M059J (cell line): ENCODE measurements at places on chromosomes 1 and 21. TPM values are rescaled to one million over a fixed set of nuclear protein-coding genes. Genes with fewer than 3 reads are reported as not detected.
A peak's percentile ranks its signal among the peaks of the same experiment; 100 is the strongest.

Gene PLEKHA6
- 1.6 and 4.9 TPM in 2 replicates for total RNA-seq

Gene PDE9A
- total RNA-seq = 0.07 TPM in 1 of 2 replicates, not detected in the other

Gene RPS6KA1
- 24.8 and 34.2 TPM in 2 replicates for total RNA-seq

Gene CD48
- 0.05 TPM in 1 of 2 replicates, not detected in the other for total RNA-seq

Gene TRIM45
- total RNA-seq = 1.5 and 4.2 TPM in 2 replicates

- no peak for DNase-seq
These were observed 427.5 kb downstream of the NPHP4 start for GRCh38 chr1:5564578-5565257.

DNA sequence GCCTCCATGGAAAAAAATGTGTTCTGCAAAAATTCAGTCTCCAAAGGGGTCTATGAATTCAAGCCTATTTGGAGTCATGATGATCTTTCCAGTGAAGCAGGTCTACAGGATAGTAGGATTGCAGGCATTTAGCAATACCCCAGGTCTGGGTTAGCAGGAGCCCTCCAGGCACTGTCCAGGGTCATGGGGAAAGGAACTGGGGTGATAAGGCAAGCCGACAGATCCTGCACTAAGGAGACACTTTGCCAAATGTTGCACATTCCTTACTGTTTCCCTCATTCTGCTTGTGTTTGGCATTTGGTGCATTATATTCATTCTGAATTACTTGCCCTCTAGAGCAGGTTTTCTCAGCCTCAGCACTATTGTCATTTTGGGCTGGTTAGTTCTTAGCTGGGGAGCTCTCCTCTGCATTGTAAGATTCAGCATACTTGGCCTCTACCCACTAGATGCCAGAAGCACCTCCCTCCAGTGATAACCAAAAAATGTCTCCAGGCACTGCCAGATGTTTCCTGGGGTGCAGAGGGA is 333.3 kb upstream of the PLXNA2 start:
- DNase-seq = no peak

GRCh38 chr1:97164276-97164639 is 442.7 kb downstream of the PTBP2 start:
- DNase-seq = no peak

- DNase-seq = no peak
These were observed 71.5 kb downstream of the MAP10 start for GRCh38 chr1:232876506-232877364.

DNA sequence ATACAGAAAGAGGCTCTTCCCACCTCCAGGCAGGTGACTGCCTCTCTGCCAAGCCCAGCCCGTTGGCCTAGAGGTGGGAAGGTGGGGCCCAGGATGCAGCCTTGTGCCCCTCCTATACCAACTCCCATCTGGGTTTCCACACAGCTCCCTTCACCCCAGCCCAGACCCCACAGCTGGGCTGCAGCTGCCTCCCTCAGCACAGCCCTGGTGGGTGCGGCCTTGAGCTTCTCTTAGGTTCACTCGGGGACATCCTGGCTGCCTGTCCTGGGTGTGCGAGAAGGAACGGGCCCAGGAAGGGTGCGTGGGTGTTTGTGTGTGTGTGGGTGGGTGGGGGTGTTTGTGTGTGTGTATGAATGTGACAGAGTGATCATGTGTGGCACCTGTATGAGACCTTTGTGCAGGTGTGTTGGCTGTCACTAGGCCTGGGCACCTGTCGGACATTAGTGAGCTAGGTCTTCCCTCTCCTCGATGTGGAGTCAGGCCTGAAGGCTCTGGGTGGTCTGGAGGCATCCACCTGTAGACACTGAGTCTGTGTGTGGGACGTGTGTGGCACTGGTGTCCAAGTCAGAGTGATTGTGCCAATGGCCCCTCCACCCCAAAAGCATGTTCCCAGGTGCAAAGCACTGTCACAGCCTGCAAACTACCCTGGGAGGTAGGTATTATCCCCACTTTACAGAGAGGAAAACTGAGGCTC is 30.7 kb downstream of the FOXO6 start:
- no peak for DNase-seq

DNA sequence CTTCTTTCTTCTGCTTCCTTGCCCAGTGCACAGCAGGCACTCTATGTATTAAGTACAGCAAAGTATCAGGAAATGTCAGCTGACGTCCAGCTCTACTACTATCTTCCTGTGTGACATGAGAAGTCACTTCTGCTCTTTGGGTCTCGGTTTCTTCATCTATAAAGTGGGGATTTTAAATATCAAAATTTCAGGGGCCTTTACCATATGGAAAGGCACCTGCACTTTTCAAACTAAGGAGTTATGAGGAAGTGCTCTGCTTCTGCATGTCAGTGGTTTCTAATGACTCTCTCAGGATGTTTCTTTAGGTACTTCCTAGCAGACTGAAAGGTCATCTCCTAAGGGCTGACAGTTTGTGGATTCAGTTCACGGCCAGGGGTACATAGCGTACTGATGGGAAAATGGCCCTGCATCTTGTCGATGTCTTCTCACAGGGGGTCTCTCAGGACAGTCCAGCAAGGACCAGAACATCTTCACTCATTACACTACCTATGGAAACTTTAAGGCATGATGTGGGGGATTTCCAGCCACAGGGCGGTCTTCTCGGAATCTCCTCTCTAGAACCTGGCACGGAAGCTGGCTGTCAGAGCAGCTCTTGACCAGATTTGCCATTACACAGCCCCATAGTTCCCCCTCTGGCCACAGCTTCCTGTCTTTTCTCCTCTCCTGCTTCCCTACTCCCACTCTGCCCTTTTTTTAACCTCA is 42.0 kb upstream of the MTF1 start:
- DNase-seq = no peak

- DNase-seq = peak; percentile 48
These were observed 98.4 kb downstream of the DIRAS3 start for GRCh38 chr1:67952071-67952470.

- no peak for DNase-seq
These were observed 1.7 kb downstream of the ARID1A start for GRCh38 chr1:26697431-26697977.

DNA sequence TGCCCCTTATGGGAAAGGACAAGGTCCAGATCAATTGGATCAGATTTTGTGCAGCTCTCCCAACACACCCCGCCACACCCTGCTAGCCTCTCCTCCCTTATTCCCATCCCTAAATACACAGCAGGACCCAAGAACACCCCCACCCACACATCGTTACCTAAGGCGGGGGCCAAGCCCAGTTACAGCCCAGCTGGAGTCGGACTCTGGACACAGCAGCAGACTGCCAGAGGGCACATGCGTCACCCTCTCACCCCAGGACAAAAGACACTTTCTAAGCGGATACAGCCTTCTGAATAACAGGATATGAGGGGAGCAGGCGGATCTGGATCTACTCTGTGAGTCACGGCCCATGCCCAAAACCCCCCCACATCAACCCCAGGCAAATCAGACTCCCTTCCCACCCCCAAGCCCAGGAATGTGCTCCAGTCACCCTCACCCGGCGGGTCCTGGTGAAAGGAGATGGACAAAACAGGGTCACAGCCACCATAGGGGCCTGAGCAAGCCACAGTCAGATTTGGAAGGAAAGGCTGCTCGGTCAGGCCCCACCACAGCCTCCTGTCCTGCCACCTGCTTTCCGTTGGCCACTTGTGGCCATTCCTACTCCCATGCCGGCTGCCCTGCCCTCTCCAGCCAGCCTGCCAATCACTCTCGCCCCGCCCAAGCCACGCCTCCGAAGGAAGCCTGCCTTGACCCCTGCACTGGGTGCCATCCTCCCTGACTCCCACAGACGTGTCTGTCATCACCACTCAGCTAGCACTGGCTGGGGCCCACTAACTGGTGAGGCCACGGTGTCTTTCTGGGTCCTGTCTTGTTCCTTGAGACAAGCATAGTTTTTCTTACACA is 4.0 kb downstream of the S100A16 start:
- peak; percentile 99 for DNase-seq

DNA sequence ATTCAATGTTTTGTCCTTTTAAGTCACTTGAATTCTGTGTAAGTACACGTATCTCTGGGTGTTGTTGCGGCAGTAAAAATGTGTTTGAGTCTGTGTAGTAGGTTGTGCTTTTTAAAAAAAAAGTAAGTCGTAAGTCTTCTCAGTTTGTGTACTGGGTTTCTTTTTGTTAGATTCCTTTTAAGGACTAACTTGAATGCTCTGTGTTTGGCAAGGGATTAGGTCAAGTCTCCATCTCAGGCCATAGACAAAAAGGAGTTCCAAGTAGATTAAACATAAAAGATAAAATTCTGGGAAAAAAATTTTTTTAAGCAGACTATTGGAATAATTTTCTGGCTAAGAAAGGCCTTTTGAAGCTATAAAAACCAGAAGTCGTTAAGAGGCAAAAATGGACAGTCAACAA is 113.1 kb downstream of the ATP5PO start:
- DNase-seq = no peak

- no peak for DNase-seq
These were observed 62.3 kb downstream of the GALNT2 start for GRCh38 chr1:230129341-230129740.
